H4 (cell line): ENCODE measurements at places on chromosomes 3 and 15. TPM values are rescaled to one million over a fixed set of nuclear protein-coding genes. Genes with fewer than 3 reads are reported as not detected.

GRCh38 chr15:99734575-99734974, 1.3 kb upstream of the LYSMD4 start:
- DNase-seq, result no peak

DNA sequence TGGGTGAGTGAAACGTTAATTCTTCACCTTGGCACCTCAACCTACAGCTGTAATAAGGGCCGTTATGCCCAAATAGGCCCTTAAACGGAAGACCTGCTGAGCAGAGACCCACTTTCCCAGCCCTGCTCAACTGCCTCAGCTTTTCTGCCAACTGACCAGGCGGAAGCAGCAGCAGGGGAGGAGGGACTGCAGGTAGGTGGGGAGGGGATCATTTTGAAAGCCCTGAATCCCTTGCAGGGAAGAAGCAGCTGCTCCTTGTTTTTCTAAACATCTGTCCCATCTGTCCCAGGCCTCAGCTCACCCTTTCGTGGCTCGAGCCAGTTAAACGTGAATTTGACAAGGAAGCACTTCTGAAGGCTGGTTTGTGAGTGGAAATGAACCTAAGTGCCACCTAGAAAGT, 978 bp upstream of the CMC1 start:
- DNase-seq, result no peak

GRCh38 chr15:31957581-31957980, 72.7 kb upstream of the CHRNA7 start:
- no peak for DNase-seq

DNA sequence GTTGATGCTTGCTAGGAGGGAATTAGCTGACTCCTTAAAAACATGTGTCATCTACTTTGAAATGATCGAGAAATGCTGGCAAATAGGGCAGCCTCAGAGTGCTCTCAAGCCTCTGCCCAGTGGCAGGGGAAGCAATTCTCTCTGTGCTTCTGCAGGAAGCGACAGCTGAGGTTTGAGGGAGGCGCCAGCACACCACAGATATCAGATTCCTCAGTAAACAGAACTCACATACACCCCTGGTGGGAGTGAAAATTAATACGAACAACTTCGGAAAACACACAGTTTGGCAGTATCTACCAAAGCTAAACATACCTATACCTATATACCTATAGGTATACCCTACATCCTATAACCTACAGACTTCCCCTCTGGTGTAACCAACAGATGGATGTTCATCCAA, 61.3 kb downstream of the NSMCE3 start:
- DNase-seq, result peak; percentile 51

- DNase-seq, result no peak
These were observed 17.6 kb upstream of the CD47 start for GRCh38 chr3:108108416-108108815.

DNA sequence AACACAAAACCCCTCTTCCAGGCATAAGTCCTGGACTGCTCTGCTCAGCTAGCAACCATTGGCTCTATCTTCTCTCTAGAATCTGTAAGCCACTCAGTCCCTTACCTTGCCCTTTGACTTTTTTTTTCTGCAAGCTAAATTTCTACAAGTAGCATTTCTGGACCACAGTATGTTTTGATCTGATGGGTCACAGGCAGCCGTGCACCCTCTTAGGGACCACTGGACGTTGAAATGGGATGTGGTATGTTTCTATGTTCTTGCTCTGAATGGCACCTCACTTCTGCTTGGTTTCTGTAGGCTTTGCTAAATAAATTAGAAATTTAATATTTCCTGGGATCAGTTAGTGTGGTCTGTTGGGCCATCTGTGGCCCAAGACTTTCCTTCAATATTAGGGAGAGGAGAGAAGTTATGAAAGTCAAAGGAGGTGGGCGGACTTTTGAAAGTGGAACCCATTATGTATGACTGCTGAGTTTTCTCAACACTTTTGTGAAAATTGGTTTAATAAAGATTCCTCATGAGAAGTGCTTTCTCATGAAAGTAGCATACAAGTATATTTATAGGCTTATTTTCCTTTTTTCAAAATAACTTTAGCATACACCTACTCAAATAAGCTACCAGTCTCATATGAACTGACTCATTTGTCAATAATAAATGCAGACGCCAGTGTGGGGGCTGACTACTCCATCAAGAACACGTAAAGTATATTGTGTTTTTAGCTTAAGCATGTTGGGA, 18.4 kb upstream of the TIPARP start:
- DNase-seq, result no peak

GRCh38 chr3:162390891-162391290, 894.3 kb downstream of the OTOL1 start:
- peak; percentile 38 for DNase-seq

DNA sequence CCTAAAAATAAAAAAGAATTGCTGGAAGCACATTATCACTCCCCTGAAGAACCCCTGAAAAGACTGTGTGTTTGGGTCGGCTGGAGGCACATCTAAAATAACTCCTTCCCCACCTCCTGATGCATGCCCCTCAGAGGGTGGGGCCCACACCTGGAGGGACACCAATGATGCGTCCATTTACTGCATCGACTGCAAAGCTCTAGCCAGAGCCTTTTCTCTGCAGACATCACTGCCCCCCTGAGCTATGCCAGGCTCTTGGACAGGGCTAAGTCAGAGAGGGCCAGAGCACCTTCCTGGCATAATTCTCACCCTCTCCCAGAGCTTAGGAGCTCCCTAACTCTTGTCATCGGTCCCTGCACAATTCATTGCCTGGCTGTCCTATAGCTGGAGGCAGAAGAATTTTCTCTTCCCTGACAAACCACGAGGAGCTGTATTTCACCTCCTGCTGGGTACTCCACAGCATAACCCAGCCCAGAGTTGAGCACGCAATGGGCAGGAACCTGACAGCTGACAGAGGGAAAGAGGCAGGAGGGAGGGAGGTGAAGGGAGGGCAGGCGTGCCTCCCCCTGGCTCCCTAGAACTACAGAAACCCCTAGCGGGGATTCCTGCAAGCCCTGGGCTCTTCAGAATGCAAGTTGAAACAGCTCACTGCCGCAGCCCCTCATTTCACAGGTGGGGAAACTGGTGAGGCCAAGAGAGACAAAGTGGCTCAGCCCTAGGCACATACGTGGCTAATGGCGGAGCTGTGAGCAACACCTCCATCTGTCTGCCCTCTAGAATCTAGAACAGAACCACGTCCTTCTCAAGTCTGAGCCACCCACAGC, 46.6 kb downstream of the XXYLT1 start:
- peak; percentile 40 for DNase-seq

DNA sequence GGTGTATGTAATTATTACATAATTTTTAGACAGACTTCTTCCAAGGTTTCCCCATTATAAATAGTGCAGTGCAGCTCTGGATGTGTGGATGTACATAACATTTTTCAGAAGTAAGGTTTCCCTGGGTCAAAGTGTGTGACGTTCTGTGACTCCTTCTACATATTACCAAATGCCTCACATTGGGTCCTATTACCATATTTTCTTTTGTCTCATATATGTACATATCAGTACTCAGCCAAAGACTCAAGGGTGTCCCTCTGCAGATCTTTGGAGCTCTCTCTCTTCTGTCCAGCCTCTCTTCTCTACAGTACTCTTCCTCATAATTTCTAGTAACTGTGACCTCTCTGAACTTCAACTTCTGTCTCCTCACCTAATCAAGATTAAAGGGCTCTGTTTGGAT, 31.3 kb upstream of the PEX5L start:
- DNase-seq, result no peak

DNA sequence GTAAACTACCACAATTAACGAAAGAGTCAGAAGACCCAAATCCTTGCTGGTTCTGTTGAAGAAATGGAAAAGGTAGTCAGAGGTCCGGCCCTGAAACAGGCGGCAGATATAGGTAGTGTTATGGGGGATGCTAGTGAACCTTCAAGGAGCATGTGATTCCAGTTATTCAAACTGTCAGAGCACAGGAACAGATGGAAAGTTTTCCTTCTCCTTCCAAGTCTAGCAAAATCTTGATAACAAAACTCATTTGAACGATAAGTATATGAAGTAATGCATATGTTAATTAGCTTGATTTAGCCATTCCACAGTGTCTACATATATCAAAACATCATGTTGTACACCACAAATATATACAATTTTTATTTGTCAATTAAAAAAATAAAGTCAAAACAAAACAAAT, 26.6 kb upstream of the GOLGA8J start:
- DNase-seq, result no peak

Gene ZNF502
- total RNA-seq, result 1.0 and 2.1 TPM in 2 replicates

Gene ZIC4
- total RNA-seq, result 0.21 TPM in 1 of 2 replicates, not detected in the other

Gene SPINK8
- total RNA-seq, result not detected in 2 replicates

Gene GHRL
- total RNA-seq, result not detected in 2 replicates

Gene CIB2
- total RNA-seq, result 1.1 TPM in 1 of 2 replicates, not detected in the other
